ENCODE measurements at places on chromosomes 1 and 21.
A peak's percentile ranks its signal among the peaks of the same experiment; 100 is the strongest.

DNA sequence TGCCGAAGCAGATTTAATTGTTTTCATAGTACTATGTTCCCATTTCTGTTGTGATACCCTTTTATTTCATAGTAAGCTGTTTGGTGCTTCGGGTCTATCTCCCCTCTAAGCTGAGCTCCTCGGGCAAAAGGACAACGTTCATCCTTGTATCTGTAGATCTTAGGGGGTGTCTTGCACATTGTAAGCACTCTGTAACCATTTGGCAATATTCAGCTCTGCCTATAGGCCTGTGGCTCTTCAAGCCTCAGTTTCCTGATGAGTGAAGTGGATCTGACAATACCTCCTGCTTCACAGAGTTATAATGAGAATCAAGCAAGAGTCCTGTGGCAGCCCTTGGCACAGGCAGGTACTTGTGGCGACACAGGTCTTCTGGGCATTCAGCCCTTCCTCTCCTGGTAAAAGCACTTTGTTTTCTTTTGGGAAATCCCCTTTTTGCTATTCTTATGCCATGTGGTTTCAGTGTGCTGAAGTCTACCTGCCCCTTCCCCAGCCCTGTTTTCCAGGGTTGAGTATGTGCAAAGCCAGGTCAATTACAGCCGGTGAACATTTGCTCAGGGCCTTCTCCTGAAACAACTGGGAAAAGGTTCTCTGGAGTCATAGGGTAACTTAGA is 8.5 kb upstream of the EXO1 start:
- DNase-seq: no peak

DNA sequence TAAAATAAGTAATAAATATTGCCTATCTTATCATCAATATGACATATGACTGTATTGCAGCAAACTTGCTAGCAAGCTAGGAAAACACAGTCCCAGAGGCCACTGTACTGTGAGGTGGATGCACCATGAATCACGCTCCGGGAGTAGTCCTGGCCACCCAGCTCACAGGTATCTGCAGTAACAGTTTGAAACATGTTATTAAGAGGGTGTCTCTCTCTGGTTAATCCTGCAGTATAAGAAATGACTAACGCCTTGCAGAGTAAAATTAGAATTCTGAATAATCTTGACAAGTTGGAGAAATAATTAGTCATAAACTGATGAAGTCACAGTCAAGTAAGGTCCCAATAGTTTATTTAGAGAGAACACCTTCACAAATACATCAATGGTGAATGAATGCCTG is 34.0 kb upstream of the DPT start:
- DNase-seq: no peak

DNA sequence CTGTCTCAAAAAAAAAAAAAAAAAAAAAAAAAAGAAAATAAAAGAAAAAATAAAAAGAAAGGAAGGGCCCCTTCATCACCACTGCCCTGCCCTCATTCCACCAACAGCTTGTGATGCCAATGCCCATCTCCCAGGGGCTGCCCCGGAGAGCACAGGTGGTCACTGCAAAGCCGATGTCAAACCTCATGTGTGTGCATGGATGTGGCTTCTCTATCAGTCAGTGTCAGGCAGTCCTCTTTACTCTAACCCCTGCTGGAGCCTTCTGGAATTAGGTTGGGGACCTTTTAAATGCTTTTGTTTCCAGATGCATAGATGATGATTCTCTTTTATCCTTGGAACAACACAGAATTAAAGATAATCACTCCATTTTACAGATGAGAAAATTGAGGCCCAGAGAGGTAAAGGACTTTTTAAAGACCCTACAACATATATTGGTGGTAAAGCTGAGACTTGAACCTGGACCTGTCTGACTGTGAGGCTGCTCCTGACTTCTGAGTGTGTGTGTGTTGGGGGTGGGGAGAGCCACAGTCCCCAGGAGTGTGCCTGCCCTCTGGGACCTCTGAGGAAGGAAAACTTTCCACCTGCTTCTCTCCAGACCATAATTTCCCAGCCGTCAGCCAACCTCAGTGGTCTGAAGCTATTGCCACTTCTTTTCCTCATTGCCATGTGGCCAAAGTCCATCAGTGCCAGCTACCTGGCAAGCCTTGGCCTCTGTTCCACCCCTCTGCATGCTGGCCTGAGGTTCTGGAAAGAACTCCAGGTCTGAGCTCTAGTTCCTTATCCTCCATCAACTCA is 3.0 kb upstream of the TMEM54 start:
- DNase-seq: no peak

DNA sequence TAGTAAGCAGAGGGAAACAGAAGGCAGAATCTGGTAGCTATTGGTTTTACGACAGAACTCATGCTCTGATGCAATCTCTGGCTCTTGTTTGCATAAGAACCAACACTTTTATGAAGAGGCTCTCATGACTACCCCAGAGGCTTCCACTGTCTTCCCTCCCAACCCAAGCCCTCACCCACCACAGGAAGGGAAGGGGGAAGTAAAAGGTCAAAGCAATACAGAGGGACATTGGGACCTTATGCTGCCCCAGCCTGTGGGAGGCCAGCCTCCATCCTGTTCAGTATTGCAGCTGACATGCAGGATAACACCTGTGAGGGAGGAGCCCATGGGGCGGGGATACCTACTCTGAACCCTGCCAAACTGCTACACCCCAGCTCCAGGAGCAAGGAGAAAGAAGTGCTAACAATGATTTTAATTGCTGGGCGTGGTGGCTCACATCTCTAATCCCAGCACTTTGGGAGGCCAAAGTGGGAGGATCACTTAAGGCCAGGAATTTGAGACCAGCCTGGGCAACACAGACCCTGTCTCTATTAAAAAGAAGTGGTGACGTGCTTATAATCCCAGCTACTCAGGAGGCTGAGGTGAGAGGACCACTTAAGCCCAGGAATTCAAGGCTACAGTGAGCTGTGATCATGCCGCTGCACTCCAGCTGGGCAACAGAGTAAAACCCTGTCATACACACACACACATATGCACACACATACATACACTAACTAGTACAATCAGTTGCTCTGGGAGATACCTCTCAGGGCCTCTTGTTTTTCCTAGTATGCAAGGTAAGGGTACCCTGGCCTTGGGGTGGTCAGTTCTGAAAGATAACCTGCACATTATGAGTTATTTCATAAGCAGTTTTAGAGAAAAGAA is 9.5 kb downstream of the MR1 start:
- no peak for DNase-seq

DNA sequence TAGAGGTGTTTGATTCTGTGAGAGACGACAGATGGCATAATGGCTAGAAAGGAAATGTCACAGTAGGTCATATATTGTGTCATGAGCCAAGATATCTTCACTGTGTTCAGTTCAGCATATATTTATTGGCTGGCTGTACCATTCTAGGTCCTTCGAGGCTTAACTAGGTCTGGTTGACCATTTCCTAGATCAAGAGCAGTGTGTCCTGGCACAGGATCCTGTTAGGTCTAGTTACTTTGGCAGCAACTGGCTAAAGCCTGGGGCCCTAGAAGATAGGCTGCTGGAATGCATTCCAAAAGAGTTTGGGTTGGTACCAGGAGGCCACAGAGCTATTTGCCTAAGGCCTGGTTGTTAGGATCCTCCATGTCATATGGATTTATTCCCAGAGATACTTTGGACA is 20.9 kb downstream of the ZBTB40 start:
- no peak for DNase-seq

GRCh38 chr1:11109047-11109760 is 9.5 kb upstream of the EXOSC10 start:
- no peak for DNase-seq

DNA sequence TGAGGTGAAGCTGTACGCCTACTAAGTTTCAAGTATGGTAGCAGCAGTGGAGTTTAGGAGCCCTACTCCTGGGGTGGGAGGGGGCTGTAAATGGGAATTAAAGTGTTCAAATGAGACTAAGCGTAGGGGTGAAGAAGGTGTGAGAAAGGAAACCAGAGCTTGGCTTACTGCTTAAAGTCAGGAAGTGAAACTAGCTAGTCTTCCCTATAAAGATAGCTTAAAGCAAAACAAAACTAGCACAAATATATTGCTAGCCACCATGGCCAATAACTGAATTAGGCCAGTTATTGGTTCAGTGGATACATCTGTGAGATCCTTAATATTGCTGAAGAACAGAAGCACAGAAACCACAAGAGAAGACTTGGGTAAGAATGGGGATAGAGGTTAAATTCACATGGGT is 492.2 kb upstream of the PKN2 start:
- DNase-seq: no peak

- peak; percentile 20 for DNase-seq
Measured at GRCh38 chr1:13828454-13829151, 128.6 kb downstream of the PRDM2 start.

DNA sequence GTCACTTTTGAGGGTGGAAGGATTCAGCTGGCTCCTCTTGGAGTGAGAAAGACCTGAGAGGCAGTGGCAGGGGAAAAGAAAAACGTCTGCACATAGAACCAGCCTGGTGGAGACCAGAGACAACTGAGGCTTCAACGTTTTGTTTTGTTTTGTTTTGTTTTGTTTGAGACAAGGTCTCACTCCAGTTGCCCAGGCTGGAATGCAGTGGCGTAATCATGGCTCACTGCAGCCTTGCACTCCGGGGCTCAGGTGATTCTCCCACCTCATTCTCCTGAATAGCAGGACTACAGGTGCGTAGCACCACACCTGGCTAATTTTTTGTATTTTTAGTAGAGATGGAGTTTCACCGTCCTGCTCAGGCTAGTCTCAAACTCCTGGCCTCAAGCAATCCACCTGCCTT is 12.3 kb downstream of the SHISAL2A start:
- no peak for DNase-seq

- no peak for DNase-seq
Measured at GRCh38 chr1:56533197-56533596, 46.2 kb downstream of the PLPP3 start.

GRCh38 chr1:65297706-65298105 is 11.6 kb upstream of the DNAJC6 start:
- no peak for DNase-seq

- DNase-seq: no peak
Measured at GRCh38 chr1:53919675-53920066, 25.7 kb downstream of the DIO1 start.

DNA sequence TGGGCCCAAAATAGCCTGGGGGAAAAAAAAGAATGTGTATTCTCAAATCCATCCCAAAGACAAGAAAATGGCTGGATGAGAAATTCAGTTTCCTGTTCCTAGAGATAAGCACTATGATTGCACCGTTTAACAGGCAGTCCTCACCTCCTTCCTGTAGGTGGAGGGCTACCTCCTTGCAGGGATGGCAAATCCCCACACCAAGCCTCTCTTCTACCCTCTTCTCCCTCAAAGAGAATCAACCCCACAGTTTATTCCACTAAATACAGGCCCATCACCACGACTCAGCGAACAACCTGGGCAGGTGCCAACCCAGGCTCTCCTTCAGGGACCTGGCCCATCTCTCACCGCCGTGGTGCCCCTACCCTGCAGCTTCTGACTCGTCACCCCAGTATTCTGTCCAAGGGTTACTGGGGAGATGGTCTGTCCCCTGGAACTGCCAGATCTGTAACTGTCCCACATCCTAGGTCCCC is 3.4 kb upstream of the CHD5 start:
- DNase-seq: no peak

DNA sequence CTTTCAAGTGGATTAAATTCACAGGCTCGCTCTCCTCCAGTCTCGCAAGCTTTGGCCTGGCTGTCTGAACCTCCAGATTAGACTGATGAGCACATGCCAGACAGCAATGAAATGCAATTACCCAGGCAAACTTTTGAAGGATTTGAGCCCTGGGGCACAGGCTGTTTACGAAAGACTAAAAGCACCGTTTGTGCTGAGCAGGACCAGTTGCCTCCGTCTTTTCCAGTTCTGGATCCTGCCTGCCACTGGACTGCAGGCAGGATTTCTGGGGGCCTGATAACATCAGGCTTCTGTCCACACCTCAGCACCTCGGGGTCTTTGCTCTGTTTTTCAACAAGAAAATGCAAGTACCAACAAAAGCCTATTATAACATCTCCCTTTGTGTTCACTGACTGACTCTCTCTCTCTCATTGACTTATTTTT is 145.7 kb downstream of the CLIC6 start:
- peak; percentile 14 for DNase-seq

- no peak for DNase-seq
Measured at GRCh38 chr21:37944496-37944895, 28.2 kb upstream of the KCNJ6 start.

GRCh38 chr1:18385239-18385790 is 95.4 kb upstream of the KLHDC7A start:
- peak; percentile 37 for DNase-seq

DNA sequence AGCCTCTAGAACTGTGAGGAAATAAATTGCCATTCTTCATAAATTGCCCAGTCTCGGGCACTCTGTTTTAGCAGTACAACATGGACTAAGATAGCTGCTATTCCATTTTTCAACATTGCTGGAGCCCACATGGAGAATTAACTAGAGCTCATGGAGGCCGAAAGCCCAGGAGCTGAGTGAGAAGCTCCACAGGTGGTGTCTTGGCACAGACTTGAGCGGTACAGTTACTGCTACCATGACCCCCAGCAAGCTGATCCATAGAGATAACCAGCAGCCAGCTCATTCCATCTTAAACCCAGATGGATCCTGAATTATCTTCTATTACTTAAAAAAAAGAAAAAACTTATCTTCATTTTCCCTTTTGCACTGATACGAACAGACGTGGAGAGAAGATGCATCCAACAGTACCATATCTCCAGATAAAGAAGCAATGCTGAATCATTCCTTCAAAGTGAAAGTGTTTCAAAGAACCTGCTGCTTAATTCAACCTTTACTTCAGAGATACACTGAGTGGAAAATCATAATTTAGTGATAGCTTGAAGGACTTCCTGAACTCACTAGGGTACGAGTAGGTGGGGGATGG is 115.1 kb downstream of the SETD4 start:
- DNase-seq: no peak

GRCh38 chr1:40849801-40850592 is 12.2 kb downstream of the CITED4 start:
- peak; percentile 58 for DNase-seq

DNA sequence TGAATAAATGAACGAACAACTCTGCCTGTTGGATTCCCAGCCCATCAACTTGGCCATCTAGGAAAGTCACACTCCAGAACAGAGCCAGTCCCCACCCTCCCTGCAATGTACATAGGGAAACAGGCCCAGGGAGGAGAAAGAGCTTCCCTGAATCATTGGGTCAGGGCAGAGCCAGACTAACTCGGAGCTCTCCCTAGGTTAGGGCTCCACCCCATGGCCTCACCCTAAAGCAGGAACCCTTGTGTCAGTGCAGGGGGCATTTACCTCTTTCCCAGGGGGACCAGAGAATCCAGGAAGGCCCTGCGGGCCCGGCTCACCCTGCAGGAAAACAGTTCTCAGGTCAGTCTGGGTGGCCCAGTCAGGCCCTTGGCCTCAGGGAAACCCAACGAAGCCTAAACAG is 11.6 kb downstream of the COL9A2 start:
- no peak for DNase-seq

DNA sequence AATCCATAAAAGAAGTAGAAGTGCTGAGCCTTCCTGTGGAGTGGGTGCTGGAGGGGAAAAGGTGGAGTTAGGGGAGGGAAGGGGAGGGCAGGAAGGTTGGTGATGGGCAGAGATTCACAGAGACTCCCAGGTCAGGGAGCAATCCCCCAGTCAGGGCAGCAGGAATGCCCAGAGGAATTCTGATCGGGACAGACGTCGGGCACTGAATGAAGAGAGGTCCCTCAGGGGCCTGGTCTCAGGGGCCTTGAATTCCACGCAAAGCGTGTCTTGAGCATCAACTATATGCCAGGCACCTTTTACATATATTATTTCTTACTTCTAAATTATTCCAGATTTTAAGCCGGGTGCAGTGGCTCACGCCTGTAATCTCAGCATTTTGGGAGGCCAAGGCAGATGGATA is 7.2 kb upstream of the PADI1 start:
- no peak for DNase-seq

- DNase-seq: peak; percentile 53
Measured at GRCh38 chr1:200890818-200891773, 3.6 kb upstream of the INAVA start.

Data from BE2C (cell line).